Activated T-cell treated with anti-CD3 and anti-CD28 coated beads, Interleukin-2, amount 50 U/mL, for 72 hours (primary cell): ENCODE measurements at places on chromosomes 13 and 19.

DNA sequence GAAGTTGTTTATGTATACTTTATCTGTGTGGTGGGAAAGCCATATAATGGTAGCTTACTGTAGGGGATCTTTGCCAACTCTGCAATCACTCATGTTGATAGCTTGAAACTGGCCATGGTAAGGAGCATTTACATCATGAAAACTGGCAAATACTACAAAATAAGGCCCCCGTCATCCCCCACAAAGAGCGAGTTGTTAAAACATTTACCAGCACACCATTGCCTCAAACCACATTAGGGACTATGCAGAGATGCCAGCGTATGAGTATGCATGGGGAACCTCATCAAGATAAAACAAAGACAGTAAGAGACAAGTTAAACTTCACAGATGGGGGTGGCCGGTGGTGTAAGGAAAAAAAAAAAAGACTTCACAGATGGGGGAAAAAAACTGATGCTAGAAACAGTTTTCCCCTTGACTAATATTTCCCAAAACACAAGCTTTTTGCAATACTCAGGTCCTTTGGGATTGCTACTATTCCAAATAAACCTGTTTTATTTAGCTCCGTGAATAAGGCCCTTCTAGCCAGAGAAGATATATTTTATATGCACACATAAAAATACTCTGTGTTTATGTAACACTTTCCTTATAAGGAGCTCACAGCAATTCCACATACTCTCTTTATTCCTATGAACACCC, 70.6 kb upstream of the SERP2 start:
- DNase-seq: peak; percentile 62

- no peak for DNase-seq
These were observed 28.7 kb upstream of the MEDAG start for GRCh38 chr13:30877335-30877734.

DNA sequence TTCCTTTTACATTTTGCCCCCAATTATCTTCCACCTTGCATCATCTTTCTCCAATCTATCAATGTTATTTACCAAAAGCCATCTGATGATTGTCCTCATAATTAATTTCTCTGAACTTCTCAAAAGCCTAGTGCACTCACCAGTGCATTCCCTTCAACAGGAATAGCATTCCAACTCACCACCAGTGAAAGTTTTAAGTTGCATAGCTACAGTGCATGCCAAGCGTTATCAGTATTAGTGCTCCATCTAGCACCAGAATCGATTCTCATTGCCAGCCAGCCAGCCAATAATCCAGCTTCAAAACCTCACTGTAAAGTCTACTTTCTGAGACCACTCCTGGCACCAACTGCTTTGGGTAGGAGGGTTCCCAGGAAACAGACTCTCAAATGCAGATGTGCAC, 7.4 kb downstream of the MYCBP2 start:
- no peak for DNase-seq

- peak; percentile 96 for DNase-seq
These were observed at the start of gene CCDC61 for GRCh38 chr19:45994998-45995714. Gene CCDC61 (plus strand): TSS chr19:45995467. CDS start chr19:46003019, 7,552 bp downstream.

DNA sequence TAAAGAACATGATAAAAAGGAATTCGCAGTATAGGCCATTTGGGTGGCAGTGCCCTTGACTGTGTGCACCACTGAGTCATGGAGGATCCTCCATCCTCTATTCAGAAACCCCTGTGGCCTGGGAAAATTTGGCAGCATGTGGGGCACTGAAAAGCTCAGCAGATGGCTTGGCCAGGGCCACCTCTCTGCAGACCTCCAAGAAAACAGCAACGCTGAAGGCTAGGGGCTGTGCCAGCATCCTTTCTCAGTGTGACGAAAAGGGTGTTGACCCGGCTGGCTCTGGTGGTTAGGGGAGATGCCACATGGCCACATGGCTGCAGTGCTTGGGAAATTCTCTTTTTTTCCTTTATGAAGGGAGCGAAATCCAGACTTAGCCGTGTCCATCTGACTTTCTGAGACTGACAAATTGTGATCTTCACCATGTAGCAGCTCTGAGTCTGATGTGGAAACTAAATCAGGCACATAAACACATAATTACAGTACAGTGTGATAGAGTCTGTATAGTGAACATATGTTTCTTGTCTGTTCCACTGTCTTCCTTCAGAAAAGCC, 178.0 kb downstream of the KCTD12 start:
- DNase-seq: no peak

GRCh38 chr13:24995225-24995804, 100.6 kb upstream of the PABPC3 start:
- peak; percentile 58 for DNase-seq

GRCh38 chr13:106500445-106500844, 35.0 kb downstream of the EFNB2 start:
- no peak for DNase-seq

- DNase-seq: no peak
These were observed 111.5 kb downstream of the PTPRS start for GRCh38 chr19:5228932-5229777.

DNA sequence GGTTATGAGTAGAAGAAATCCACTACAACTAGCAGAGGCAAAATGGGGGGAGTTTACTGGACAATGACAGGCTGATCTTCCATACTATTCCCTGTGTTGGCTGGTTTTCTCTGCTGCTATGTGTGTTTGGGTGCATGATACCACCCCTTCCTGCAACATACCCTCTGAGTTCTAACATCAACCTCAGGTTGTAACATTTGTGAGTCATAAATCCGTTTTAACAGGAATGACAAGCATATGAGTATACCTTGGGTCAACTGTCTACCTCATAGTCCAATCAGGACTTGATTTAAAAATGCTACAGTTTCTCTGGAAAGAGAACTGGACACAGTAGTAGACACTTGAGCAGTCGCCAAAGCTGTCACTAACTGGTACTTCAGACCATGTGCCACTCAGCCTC, 422.9 kb downstream of the KCTD12 start:
- no peak for DNase-seq

DNA sequence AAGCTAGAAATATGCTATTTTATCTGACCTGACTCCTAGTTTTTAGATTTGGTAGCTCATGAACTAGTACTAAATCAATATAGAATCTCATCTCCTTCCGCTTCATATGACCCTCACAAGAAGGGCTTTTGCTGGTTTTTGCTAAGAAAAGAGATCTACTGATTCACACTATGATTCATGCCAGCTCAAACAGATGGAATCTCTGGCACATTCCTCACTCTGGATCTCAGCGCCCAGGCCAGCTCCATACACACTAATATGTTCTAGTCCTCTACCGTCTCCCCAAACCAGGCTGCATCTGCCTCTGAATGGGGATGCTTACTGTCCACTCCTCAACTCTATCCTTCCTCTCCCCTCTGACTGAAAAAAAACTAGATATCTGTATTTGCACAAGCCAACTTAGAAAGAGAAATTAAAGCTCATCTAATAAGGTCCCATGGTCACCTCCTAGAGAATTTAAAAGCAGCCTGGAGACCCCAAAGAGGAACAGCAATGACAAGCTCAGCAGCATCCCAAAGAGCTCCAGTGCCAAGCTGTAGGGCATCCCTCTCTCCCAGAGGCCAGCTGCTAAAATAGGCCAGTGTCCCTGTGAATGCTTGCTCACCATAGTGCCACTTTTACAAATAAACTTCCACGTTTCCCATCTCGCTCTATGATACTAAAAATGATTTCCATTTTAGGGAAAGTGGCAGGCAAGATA, 74.9 kb downstream of the LHFPL6 start:
- DNase-seq: no peak

- no peak for DNase-seq
These were observed 2.7 kb upstream of the RASA3 start for GRCh38 chr13:114134944-114135610.

GRCh38 chr13:28055357-28055756, 45.0 kb downstream of the FLT3 start:
- no peak for DNase-seq

- no peak for DNase-seq
These were observed 23.5 kb downstream of the ZNF544 start for GRCh38 chr19:58252102-58252685.

GRCh38 chr19:55549500-55550320, 4.4 kb upstream of the SBK3 start:
- no peak for DNase-seq

DNA sequence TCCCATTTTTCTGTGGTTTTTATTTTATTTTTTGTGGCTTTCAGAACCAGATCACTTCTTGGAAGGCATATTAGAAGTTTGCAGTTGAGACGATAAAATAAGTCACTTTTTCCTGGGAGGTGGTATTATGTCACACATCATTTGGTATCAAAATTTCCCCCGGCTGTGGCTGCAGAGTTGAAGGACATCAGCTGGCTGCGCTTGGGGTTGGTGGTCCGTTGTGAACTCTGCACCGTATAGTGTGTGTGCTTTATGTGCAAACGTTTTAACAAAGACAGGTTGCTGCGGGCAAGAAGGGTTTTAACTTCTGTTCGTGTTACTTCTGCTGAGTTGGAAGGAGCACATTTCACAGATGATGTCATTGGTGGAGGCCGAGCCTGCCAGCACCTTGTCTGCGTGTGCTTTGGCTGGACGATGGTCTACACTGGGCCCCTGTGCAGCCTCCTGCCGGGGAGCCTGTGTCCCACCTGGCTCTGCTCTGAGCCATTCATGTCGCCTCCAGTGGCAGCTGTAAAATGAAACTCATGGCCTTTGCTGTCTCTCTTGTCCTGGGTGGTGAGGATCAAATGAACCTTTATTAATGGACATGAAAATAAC, 9.6 kb downstream of the ATP11A start:
- DNase-seq: no peak

- DNase-seq: no peak
These were observed 1299.2 kb upstream of the SPRY2 start for GRCh38 chr13:81639984-81640582.

DNA sequence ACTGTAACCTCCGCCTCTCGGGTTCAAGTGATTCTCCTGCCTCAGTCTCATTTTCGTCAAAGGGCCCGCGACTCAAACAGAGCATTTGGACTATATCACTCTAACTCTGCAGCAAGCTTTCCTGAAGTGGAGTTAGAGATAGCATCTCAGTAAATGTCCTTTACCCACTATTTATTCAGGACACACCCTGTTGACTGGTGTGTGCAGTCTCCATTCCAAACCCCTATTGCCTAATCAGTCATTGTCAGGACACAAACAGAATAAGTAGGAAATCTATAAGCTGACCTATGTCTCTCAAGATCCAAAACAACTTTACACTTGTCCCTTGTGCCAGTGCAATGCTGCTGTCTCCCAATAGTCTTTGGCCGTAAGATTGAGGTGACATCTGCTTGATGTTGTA, 1.4 kb downstream of the ZNF222 start:
- no peak for DNase-seq

DNA sequence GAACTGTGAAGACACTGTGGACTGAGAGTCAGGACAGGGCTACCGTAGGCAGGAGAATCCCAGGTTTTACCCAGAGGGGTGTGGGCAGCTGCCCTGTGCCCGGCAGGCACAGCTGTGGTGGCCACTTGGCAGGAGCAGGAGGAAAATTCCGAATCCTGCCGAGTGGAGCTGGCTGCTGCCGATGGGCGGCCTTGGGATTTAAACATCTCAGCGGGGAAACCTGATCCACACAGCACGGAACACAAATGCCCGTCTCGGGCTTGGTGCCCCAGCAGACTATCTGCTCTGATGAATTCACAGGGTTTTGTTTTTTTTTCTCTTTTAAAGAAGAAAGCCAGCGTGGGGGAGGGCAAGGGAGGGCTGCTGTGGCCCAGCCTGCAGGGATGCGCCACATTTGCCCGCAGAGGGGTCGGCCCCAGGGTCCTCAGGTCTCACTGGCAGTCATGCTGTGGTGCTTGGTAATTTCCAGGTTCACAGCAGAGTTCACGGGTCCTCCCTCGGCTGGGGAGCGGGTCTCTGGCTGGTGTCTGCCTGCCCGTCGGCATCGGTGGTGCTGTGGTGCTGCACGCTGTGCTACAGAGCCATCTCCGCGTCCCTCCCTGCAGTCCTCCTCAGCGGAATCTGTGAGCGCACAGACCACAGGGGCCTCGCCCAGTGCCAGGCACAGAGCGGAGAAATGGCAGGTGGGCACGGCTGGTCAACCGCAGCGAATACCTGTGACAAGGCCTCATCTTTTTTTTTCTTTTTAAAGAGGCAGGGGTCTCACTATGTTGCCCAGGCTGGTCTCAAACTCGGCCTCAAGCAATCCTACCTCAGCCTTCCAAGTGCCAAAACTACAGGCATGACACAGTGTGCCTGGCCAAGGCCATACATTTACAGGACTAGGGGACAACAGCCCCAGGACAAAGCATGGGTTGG, 28.1 kb downstream of the MPND start:
- DNase-seq: no peak

GRCh38 chr19:607301-608154, 17.8 kb downstream of the HCN2 start:
- DNase-seq: no peak

DNA sequence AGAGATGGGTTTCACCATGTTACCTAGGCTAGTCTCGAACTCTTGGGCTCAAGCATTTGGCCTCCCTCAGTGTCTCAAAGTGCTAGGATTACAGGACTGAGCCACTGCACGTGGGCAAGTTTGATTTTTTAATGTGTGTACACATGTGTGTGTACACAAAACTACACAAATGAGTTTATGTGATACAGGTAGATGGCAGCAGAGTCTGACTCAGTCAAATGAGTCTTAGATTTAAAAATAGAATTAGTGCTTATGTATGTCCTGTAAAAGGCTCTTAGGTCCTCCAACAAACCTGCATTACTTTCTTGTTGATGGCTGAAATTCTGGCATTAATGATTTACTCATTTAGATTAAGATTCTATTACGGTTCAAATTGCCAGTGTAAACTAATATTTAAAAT, 293.7 kb downstream of the PCDH17 start:
- DNase-seq: no peak

DNA sequence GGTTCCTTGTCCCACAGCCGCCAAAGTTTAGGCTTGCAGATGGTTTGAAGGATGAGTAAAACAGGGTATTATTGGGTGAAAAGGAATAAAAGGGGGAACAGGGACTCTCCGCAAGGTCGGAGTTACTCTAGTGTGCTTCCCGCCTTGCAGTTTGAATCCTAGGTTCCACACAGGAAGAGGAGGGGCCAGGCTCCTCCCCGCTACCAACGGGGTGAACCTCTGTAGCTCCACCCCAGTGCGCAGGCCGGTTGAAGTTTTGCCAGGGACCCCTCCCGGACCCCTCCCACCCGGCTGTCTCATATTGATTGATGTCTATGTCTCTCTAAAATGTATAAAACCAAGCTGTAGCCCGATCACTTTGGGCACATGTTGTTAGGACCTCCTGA, 11.6 kb upstream of the GTF2F2 start:
- no peak for DNase-seq

GRCh38 chr19:55441319-55441691, 1.8 kb downstream of the SHISA7 start:
- DNase-seq: no peak

DNA sequence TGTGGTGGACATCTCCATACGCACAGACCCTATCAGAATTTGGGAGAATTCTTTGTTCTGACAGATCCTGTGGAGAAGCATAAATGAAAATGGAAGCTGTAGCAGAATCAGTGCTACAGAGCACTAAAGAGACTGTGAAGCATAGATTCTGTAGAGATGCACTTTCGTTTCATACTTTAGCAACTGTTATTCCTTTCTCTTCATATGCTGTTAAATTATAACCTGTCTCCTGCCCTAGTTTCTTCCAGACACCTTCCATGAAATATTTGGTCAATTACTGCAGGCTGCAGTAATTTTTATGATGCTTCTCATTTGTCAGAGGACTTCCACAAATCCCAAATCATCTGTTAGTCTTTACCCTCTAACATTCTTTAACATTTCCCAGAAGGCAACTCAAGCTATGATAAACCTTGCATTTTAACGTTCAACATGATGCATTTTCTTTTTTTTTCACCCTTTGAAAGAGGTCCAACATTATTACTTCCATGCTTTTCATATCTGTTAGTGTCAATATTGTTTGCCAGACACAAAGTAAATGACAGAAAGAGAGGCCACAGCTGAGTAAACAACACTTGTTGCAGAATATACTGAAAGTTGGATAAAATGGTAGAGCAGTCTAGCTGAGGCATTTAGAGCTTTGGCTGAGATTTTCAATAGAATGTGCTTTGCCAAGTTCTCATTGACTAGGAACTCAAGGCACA, 412.7 kb downstream of the LMO7 start:
- no peak for DNase-seq
